ENCODE measurements at places on chromosomes 11 and 22.

GRCh38 chr11:113574171-113574570, 99.0 kb upstream of the DRD2 start:
- no peak for DNase-seq

DNA sequence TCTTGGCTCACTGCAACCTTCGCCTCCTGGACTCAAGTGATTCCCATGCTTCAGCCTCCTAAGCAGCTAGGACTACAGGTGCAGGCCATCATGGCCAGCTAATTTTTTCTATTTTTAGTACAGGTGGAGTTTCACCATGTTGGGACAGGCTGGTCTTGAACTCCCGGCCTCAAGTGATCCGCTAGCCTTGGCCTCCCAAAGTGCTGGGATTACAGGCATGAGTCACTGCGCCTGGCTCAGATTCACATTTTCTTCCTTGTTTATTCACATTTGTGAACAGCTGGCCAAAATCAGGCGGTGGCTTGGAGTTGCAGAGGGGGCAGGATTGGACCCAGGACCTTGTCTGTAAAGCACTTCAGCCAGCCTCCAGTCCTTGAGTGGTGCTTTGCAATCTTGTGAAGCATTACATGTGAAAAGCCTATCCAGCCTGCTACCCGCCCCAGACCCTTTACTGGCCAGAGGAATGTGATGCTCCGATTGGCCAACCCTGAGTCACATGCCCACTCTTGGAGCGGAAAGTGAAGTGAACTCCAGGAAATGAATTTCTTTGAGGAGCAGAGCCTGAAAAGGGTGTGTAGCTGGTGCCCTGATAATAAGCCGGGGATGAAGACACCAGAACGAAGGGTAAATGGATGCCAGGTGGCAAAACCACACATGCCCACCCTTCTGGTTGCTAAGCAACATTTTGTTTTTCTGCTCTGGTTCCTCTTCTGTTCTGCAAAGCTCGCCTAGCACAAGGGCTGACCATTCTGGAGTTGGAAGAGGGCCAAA, 62.6 kb upstream of the PTPRJ start:
- DNase-seq: peak; percentile 69

DNA sequence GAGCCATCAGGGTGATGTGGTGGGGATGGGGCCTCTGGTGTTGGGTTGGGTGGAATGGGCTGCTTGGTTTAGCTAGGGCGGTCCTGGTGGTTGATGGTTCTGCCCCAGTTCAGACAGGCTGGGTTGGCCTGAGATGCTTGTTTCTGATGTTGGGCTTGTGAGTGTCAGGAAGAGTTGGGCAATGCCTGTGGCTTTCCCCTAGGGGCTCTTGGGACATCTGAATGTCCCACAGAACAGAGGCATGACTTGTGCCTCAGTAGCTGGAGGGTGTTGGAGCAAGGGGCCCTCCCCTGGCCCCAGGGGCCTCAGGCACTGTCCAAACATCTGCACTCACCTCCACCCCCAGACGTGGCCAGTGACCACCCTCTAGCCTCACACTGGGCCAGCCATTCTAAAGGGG, 14.0 kb upstream of the CTSD start:
- no peak for DNase-seq

- peak; percentile 62 for DNase-seq
Measured at GRCh38 chr11:123434262-123434661, 4.2 kb downstream of the GRAMD1B start.

DNA sequence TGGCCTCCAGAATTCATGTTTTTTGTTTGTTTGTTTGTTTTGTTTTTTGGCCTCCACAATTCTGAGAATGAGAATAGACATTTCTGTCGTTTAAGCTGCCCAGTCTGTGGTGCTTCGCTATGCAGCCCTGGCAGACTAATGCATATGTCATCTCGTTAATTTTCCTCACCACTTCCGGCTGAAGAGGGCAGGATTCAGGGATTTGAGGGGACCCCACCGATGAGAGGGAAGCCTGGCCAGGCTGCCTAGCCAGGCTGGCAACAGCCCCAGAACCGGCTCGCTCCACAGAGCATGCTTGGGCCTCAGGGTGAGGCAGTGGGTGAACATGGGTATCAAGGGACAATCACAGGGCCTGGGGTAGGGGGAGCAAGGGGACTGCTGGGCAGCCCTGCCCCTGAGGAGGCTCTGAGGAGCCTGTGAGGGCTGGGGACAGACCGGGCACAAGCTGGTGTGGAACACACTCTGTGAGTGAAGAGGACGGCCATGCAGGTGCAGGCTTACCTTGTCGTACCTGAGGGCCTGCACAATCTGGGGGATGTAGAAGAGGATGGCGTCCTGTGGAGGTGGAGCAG, 47.8 kb upstream of the SERPIND1 start:
- no peak for DNase-seq

DNA sequence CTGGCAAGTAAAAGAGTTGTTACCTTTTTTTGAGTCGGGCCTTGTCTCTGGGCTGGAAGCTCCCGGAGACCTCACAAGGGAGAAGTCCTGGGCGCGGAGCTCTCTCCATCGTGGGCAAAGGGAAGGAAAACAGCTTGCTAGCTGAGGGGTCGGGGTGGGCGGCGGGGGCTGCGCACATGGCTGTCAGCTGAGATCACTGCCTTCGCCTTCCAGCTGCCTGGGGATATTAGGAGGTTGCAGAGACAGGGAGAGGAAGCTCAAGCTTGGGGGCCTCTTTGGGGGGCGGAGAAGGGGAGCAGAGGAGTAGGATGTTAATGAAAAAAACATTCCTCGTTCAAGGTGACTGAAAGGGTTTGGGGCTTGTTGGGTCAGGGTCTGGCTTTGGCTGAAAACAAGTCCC, 49.2 kb upstream of the ALX4 start:
- no peak for DNase-seq

DNA sequence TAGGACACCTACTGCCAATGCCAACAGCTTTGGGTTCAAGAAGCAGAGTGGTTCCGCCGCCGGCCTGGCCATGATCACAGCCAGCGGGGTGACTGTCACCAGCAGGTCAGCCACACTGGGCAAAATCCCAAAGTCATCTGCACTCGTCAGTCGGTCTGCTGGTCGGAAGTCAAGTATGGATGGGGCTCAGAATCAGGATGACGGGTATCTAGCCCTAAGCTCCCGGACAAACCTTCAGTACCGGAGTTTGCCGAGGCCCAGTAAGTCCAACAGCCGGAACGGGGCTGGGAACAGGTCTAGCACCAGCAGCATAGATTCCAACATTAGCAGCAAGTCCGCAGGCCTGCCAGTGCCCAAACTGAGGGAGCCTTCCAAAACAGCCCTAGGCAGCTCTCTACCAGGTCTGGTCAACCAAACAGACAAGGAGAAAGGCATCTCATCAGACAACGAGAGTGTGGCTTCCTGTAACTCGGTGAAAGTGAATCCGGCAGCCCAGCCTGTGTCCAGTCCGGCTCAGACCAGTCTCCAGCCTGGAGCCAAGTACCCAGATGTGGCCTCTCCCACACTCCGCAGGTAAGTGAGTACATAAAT, 115.1 kb downstream of the DBX1 start:
- no peak for DNase-seq

DNA sequence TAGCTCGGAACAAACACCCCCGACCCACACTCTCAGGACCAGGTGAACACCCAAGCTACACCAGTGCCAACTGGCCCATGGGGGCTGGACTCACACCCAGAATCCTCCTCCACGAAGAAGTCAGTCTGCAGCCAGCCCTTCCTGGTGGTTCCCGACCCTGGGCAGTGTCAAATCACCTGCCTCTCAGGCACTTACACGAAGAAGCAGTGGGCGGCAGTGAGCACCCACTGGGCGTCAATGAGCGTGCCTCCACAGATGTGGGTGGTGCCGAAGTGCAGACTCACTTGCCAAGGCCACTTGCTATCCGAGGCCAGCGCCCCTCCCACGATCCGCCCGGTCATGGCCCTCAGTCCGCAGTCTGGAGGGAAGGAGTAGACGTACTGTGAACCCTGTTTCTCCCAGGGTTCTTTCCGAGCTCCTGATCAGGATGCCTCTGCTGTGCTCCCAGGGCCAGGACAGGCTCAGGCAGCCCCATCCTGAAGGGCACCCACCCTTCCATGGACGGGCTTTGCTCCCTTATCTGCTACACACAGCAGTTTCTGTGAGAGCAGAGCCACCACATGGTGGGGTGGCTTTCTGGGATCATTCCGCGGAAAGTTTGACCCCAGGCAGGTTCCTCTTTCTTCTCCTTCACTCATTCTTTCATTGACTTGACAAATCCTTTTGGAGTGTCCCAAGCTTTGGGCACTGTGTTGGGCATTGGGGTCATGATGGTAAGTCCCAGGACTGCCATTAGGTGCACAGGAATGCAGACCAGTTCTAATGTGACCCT, 19.4 kb downstream of the TMPRSS13 start:
- no peak for DNase-seq

- DNase-seq: no peak
Measured at GRCh38 chr22:32531228-32531627, 56.6 kb downstream of the FBXO7 start.

GRCh38 chr11:72975778-72976521, 161.7 kb downstream of the ATG16L2 start:
- no peak for DNase-seq

- DNase-seq: no peak
Measured at GRCh38 chr11:134942681-134943080, 530.6 kb upstream of the B3GAT1 start.

GRCh38 chr11:110897035-110897434, 184.8 kb upstream of the ARHGAP20 start:
- no peak for DNase-seq

- DNase-seq: no peak
Measured at GRCh38 chr11:2302896-2303626, 1.2 kb downstream of the TSPAN32 start.
